ENCODE measurements at places on chromosomes 16 and 17.

- DNase-seq = peak; percentile 87
Observed at GRCh38 chr17:8965394-8966168, at the start of gene PIK3R5. TSS of gene PIK3R5 (minus strand) at chr17:8965707. CDS start at chr17:8911494, 54,213 bp downstream.

- no peak for DNase-seq
Observed at GRCh38 chr16:11360641-11361373, 15.5 kb downstream of the RMI2 start.

DNA sequence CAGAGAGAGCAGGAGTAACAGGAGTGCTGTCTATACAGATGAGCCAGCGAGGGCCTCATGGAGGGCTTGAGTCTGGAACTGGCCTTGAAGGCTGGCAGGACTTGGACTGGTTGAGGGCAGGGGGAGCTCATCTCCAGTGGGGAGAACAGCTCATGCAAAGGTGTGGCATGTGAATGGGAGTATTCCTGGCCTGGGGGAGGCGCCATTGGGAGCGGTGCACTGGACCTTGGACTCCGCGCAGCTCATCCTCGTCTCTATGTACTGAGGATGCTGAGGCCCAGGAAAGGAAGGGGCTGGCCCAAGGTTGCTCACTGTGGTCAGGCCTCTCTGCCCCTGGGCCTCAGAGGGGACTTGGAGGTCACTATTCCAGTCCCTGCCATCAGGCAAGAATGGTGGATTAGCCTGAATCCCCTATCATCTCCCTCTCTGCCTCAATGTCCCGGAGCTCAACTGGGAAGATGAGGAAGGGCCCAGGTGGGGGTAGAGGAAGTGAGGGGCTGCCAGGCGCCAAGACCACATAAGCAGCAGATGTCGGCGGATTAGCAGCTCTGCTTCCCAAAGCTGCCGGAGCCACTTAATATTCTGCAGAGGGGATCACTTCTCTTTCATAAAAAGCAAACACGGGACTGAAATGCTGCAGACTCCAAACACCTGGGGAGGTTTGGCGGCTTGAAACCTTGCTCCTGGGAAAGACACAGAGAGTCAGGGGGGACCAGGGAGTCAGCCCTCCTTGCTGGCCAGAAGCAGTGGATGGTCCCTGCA is 88.9 kb downstream of the SDK2 start:
- no peak for DNase-seq

GRCh38 chr16:85640254-85640558 is 27.1 kb downstream of the GSE1 start:
- no peak for DNase-seq

GRCh38 chr17:43352579-43353331 is 46.0 kb upstream of the ARL4D start:
- DNase-seq = no peak

DNA sequence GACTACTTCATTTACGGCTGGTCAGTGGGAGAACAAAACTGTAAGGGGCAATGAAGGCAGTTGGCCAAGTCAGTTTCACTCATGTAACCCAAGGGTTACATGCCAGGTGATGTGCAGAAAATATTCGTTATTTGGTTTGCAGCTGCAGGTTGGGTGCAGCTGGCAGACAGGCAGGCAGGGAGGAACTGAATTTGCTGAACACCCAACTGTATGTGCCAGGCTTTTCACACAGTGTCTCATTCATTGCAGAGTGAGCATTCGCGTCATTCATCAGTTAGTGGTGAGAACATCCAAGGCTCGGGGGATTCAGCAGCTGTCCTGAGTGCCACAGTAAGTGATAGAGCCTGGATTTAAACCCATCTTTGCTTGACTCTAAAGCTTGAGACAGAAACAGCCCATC is 59.7 kb downstream of the ABCC6 start:
- no peak for DNase-seq

DNA sequence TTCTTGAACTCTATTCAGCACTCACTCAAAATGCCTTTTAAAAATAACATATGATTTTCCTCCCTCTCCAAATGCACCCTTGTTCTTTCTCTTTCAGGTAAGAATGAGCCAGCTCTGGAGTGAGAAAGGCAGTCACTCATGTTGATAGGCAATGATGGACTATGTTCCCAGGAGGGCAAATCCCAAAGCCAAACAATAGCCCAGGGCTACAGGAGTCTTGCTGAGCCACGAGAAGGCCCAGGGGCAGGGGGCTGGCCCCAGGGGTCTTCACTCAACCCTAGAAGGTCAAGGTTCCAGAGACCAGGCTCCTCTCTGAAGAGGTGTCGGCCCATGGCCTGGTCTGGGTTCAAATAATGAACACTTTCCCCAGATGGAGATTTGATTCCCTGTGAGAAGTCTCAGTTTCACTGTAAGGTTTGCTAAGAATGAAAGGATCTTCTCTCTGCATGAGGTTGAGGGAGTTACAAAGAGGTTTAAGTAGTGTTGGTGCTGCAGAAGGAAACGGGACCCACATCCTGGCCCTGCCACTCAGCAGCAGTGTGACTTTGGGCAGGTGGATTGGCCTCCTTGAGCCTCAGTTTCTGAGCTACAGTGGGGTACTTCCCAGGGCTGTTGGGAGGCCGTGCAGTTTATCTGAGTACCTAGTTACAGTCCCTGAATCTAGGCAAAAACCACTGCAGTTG is 49.0 kb downstream of the RTN4RL1 start:
- DNase-seq = no peak

GRCh38 chr17:2120586-2121335 is 65.9 kb downstream of the HIC1 start:
- no peak for DNase-seq

- no peak for DNase-seq
Observed at GRCh38 chr16:9630985-9631384, 539.5 kb downstream of the HAPSTR1 start.

DNA sequence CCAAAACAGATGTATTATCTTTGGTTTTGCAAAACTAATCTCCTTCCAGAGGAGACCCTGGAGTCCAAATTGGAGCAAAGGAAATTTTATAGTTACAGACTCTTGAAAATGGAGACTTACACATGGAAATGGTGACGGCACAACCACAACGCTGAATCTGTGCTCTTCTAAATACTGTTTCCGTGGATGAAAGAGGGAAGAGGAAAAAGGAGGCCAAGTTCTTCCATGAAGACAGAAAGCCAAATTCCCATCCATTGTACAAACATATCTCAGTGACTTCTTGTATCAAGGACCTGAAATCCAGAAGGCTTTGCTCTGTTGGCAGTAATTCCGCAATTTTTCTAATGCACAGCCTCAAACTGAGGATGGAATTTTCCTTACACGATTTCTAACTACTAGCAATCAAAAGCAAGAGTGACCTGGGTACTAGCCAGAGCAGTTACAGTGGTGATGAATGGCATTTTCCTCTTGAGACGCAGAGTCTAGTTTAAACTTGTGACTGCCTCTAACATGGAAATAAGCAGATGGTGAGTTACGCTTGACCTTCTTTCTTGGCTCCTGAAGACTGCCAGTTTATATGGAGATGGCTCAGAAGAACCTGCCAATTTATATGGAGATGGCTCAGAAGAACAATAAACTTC is 38.5 kb downstream of the VPS53 start:
- no peak for DNase-seq

All from CD4-positive, alpha-beta T cell treated with Interleukin-6 for 4 hours (primary cell).